ENCODE measurements at places on chromosomes 12 and 14.
A peak's percentile ranks its signal among the peaks of the same experiment; 100 is the strongest.

GRCh38 chr14:91010153-91010533, 50.3 kb downstream of the RPS6KA5 start:
- no peak for DNase-seq

- DNase-seq = peak; percentile 55
These were observed at the start of gene CIDEB for GRCh38 chr14:24307575-24308341. Gene CIDEB, minus strand, starts transcription at chr14:24307977. Its CDS starts 119 bp downstream, at chr14:24307858.

GRCh38 chr14:96926001-96926400, 128.8 kb downstream of the VRK1 start:
- no peak for DNase-seq

GRCh38 chr12:27193854-27194544, 50.1 kb upstream of the STK38L start:
- DNase-seq = no peak

DNA sequence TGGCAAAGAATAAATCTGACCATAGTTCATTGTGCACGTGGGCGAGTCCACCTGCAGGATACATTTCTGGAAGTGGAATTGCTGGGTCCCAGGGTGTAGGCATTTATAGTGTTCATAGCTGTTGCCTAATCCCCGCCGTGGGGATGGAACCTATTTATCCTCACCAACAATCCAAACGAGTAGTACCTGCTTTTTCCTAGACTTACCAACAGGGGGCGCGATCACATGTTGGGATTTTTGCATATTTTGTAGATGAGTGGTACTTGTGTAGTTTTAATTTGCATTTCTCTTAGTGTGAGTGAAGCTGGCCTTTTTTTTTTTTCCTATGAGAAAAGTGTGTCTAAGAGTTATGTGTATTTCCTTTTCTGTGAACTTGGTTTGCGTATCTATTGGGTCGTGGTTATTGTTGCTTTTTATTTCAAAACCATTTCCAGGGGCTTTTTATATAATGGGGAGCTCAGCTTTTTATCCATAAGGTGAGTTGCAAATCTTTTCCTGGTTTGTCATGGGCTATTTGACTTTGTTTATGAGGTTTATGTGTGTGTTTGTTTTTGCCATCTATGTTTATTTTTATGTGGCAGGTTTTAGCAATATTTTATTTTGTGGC, 67.2 kb downstream of the CCDC92 start:
- DNase-seq = peak; percentile 83

- DNase-seq = no peak
These were observed 36.8 kb downstream of the PRORP start for GRCh38 chr14:35158951-35159653.

DNA sequence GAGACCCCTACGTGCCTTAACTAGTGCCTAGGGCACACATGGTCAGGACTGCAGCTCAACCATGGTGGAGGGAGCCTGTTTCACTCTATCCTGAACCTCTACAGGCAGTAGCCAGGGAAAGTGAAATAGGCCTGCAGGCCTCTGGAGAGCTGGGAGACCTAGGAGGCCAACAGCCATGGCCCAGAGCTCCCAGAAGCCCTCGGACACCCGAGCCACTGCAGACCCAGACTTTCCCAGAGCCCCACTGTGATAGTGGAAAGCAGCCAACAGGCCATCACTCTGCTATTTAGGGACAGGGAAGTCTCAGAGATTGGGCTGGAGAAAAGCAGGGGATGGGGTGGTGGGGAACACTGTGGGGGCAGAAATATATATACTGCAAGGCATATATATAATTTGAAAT, 56.5 kb upstream of the ZFP36L1 start:
- no peak for DNase-seq

DNA sequence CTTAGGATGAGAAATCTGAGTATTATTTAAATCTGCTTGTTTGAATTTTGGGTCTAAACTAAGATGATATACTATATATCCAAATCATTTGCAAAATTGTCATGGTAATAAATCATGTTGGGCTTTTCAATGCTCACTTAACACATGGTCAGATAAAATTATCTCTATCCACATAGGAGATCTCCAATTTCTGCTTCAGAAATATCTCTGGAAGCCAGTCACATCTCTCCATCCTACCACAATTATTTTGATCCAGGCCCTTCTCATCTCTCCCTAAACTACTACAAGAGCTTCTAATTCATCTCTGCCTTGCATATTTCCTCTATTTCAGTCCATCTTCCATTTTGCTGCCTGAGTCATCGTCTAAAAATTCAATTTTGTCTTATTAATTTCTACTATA, 3.8 kb downstream of the DCN start:
- DNase-seq = no peak

GRCh38 chr14:31806249-31806648, 245.0 kb downstream of the NUBPL start:
- peak; percentile 34 for DNase-seq

All from T47D (cell line).